ENCODE measurements at places on chromosomes 16 and 17.
A peak's percentile ranks its signal among the peaks of the same experiment; 100 is the strongest.

DNA sequence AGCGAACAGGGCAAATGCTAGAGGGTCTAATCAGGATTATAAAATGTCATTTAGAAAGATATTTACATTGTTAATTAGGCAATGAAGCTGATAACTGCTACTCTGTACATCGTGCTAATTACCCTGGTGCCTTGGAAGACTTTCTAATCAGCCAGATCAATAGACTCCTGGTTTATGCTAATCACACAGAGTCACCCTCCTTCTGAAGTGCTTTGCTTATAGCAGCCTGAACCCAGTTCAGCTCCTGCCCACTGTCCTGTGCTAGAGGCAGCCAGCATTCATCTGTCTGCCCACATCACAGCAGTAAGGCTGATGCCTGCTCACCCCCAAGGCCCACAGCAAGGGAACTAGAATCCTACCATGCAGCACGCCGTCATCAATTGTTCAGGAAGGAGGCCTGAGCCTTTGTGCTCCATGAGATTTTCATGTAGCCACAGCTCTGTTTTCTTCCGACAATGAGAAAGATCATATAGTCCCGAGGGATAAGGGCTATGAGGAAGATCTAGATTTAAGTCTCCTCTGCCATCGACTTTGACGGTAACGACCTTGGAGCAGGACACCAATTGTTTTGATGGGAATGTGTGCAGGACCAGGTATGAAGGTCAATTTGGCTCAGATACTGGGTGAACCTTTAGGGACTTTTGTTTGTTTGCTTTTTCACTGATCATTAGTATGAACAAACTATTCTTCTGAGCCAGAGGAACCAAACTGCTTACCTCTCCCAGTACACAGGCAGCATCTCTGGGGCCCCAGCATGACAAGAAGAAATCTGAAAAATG lies 12.5 kb upstream of the LYRM9 start:
- DNase-seq = no peak

DNA sequence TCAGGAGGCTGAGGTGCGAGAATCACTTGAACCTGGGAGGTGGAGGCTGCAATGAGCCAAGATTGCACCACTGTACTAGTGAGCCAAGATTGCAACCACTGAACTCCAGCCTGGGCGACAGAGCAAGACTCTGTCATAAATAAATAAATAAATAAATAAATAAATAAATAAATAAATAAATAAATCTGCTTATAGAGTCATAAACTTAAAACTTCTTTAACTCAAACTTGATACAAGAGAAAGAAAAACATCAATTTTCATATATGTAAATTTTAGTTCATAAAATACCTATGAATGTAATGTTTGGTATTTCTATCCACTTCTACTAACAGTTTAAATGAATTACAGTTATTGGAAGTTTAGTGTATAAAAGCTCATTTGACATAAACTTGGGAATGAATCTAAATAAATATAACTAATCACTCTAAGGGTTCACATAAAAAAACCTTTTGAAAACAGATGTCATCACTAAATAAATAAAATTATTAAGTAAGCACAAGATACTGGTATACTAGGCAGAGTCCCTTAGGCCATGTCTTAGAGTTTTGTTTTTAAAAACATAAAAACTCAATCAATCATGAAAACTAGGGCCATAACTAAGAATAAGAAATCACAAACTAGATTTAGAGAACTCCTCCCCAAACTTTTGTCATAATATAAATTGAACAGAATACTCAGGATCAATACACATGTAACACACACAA lies 54.1 kb downstream of the SMURF2 start:
- no peak for DNase-seq

DNA sequence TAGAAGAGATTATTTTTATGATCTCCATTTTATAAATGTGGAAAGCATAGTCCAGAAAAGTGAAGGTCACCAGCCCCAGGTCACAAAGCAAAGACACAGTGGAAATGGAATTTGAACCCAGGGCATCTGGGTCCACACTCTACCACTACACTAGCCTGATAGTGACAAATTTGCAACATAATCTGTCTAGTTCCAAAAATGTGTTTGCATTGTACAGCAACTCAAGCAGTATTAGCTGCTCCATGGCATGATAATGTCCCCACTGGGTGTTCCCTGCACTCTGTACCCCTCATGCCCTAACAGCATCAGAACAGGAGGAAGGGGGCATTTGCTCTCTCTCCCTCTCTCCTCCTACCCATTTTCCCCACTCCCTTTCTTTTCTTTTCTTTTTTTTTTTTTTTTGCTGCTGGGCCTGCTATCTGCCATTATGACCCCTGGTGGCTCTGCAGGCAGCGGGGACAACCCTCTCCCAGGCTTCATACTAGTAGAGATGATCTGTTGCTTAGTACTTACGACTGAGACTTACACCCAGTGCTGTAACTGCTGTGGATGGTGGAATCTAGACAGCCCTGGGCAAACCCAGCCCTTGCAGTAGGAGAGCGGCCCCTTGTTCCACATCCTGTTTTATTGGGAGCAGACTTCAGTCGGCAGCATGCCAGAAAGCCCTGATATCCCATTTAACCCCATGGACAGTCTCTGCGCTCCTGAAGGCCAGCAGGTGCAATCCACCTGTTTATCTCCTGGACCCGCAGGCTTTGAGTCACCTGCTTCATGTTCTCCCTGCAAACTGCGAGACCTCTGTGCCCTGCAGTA lies 306.3 kb downstream of the SOX9 start:
- no peak for DNase-seq

GRCh38 chr17:50009282-50009681 lies 14.3 kb upstream of the DLX3 start:
- DNase-seq = no peak

GRCh38 chr16:17345043-17345442 lies 125.7 kb downstream of the XYLT1 start:
- DNase-seq = no peak

GRCh38 chr17:146983-147761 lies 9.8 kb downstream of the SCGB1C2 start:
- DNase-seq = no peak

- DNase-seq = peak; percentile 37
These were observed 39.3 kb downstream of the CBFB start for GRCh38 chr16:67068212-67068753.

DNA sequence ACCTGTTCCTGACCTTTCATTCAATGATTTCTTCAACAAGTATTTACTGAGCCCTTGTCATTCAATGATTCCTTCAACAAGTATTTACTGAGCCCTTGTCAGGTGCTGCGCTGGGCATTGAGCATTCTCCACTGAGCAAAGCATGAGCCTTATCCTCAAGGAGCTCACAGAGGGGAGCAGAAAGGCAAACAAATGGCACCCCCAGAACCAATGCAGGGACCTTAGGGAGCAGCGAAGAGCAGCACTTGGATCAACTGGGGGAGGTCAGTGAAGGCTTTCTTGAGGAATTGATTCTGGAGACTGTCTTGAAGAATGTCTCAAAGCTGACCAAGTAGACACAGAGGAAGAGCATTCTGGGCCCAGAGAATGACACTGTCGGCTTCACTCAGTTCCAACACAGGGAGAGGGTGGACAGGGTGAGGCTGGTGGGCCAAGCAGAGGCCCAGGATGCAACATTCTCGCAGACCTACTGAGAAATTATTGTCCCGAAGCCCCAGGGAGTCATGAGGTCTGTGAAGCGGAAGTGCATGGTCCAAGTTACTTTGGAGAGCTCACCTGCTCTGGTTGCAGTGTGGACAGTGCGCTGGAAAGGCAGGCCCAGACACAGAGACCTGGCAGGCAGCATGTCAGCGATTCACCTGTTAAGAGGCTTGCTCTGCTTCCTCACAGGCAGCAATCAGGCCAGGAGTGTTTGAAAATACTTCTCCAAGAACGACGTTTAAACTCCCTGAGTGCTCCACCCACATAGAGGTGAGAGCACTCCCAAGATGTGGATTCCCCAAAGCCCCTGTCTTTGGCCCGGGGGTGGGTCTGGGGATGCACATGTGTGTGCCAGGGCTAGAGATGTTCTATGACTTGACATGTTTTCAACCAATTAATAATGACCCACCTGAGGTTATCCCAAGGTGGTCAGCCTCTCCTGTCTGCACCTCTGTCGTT lies 3.2 kb upstream of the MPO start:
- DNase-seq = no peak

- DNase-seq = no peak
These were observed 253.9 kb downstream of the SLC39A11 start for GRCh38 chr17:72838581-72838980.

DNA sequence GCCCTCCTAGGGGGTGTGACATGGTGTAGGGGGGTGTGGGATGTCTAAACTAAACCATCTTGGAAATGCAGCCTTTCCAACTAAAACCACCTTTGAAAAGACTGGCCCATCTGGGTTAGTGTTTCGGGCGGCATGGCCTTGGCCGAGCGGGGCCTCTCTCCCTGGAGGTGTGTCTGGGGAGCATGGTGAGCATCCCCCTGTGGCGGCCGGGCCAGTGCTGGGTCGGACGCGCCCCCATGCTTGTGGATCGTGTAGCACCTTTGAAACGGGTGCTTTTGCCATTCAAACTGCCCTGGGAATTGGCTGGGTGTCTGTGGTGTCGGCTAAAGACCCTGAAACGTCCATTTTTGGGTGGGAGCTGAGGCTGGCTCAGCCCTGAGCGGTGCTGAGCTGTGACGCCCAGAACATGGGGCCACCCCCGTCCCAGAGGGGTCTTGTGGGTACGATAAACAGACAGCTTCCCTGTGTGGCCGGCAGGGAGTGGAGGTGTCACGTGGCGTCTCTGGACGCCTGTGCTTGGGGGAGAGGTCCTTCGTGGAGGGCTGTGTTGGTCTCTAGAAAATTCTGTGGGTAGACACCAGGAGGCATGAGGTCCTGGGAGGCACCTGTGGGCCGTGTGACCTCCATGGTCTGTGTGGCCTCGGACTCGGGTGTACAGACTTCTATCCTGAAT lies 6.3 kb downstream of the METRNL start:
- DNase-seq = no peak

GRCh38 chr17:13311306-13311705 lies 290.4 kb downstream of the HS3ST3A1 start:
- DNase-seq = peak; percentile 85

DNA sequence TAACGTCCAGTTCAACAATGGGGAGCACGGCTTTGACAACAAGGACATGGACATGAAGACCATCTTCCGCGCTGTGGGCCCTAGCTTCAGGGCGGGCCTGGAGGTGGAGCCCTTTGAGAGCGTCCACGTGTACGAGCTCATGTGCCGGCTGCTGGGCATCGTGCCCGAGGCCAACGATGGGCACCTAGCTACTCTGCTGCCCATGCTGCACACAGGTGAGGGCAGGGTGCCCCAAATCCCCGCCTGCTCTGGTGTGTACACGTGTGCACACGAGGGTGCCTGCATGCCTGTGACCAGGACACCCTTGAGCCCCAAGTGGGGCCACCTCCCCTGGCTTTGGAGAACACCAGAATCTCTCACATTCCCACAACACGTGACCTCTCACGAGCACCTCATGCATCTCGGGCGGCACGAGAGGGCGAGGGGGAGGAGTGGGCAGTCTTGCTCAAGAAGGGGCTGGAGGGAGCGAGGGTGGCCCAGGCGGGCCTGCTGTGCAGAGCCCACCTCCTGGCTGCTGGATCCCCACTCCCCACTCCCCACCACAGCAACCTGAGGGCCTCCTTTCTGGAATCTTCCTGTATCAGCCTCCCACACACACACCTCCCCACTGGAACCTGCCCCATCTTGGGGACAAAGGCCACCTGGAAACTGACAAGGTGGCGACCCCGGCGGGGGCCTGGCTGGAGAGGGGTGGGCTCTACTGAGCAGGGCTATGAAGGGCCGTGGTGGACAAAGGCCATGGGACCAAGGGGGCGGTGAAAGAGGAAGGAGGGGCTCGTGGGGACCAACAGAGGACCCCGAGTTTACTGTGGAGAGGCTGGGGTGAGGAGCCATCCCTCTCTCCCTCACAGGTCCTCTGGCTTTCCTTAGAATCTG lies 6.5 kb downstream of the ENPP7 start:
- DNase-seq = no peak

DNA sequence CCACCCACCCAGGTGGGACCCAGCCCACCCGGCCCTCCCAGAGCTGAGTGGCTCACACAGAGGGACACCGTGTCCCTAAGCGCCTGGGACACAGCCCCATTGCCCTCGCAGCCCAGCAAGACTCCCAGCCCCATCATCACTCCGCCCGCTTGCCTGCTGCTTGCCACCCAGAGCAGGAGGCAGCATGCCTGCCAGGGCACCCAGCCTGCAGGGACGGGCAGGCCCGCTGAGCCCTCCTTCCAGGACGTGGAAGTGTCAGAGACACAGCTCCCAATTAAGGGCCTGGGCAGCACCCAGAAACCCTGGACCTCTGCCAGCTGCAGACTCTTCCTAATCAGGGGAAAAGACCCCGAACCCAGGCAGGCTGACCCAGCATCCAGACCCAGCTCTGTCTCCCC lies 17.2 kb upstream of the OSGIN1 start:
- no peak for DNase-seq

DNA sequence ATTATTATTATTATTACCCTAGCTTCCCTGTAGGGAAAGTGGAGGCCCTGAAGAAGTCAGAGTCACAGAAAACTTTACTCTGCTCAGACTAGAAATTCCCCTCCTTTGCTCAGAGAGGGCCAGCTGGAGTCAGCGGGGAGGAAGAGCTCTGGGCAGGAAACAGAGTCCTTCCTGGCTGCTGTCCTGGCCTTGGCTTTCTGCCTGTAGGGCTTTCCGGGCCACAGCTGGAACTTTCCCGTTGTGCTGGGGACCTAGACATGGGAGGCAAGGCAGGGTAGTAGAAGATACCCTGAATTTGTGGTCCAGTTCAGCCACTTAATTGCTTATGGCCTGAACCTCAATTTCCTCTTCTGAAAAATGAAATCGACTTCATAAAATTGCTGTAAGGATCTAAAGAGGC lies 14.0 kb upstream of the CCL2 start:
- DNase-seq = peak; percentile 48

GRCh38 chr16:11251525-11252481 lies 4.2 kb downstream of the SOCS1 start:
- DNase-seq = no peak
